ENCODE measurements at places on chromosomes 7 and 10. TPM values are rescaled to one million over a fixed set of nuclear protein-coding genes. Genes with fewer than 3 reads are reported as not detected.

The SVIL gene
- 15.7 TPM for total RNA-seq

The TMEM184A gene
- total RNA-seq = not detected

The ZC3HAV1L gene
- 0.36 TPM for total RNA-seq

The ADRA2A gene
- not detected for total RNA-seq

The TACC2 gene
- not detected for total RNA-seq

The NPFFR1 gene
- total RNA-seq = not detected

The BLNK gene
- 5.2 TPM for total RNA-seq

The TUBB8 gene
- not detected for total RNA-seq

The CYP26C1 gene
- 0.44 TPM for total RNA-seq

The GBX1 gene
- not detected for total RNA-seq

The SSC4D gene
- total RNA-seq = not detected

The ADCY1 gene
- not detected for total RNA-seq

The LBX1 gene
- total RNA-seq = not detected

The FAM237B gene
- not detected for total RNA-seq

DNA sequence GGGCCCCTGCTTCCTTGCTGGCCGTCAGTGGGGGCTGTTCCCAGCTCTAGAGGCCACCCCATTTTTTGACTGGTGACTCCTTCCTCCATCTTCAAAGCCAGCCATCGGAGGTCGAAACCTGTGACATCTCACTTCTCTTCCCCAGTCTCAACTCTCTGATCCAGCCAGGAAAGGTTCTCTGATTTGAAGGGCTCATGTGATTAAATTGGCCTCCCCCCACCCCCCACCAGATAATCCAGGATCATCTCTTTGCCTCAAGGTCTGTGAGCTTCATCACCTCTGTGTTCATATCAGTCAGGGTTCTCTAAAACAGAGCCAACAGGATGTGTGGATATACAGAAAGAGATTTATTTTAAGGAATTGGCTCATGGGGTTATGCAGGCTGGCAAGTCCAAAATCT, 5.6 kb upstream of the RAMP3 start:
- DNase-seq = no peak

DNA sequence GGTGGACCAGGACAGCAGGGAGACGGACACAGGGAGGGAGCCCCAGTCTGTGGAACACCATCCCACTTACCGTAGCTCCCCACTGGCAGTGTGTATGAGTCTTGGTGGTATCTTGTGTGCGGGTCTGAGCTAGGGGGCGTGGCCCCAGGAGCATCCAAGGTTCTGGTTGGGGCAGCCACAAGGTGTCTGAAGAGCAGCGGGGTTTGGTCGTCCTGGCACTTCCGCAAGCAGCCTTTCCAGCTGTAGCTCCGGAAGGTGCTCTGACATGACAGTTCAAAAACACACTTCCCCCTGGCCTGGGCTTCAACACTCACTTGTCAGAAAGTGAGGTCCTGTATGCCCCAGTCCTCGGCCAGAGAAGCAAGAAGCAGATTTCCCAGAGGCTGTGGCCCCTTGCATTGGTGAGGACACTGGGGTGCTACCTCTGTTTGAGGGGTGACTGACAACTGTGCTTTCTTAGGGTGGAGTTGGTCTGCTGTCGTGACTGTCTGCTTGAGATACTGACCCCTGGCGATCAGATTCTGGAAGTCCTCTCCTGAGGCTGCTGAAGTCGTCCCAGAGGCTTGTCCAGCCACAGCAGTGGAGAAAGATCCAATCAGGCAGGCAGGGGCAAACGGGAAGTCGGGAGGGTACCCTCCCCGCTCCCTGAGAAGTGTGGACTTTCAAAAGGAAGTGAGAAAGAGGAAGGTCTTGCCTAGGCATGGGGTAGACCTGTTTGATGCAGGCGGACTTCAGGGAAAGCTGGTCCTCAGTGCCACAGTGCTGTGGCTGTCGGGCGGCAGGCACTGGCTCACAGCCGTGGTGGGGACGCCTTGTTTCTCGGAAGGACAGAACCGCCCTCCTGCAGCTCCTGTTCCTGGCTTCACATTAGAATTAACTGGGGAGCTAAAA, 51.4 kb upstream of the PFKFB3 start:
- DNase-seq = peak; percentile 52

GRCh38 chr10:48496831-48497779, 107.8 kb downstream of the ARHGAP22 start:
- DNase-seq = no peak

DNA sequence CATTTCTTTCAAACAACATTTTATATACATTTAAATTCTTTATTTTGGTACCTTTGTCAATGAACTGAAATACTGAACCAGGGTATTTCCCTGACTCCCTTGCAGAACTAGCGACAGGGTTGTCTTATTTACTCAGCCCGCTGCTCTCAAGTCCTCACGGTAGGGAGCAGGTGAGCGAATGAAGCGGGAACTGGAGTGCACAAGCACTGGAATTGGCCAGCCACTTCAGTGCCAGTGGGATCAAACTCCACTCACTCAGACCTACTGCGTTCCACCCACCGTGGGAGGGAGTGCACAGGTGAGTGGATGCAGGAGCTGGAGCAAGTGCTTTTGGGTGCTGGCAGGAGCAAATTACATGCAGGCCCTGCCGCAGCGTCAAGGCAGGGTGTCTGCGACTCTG, 28.1 kb upstream of the NEUROD6 start:
- no peak for DNase-seq

DNA sequence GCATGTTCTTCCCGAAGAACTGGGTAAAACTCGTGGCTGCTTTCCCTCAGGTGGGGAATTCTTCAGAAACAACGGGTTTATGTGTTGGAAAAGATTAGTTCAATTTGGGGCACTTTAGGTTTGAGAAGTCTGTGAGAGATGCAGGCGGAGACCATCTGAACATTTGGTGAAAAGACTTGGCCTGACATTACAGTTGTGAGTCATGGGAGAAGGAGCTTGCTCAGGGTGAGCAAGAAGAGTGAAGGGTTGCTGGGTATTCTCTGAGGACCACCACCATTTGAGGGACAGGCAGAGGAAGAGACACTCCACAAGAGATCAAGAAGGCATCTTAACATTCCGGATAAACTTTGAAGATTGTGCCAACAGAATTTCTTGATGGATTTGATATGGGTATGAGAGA, 88.6 kb downstream of the PODXL start:
- no peak for DNase-seq

DNA sequence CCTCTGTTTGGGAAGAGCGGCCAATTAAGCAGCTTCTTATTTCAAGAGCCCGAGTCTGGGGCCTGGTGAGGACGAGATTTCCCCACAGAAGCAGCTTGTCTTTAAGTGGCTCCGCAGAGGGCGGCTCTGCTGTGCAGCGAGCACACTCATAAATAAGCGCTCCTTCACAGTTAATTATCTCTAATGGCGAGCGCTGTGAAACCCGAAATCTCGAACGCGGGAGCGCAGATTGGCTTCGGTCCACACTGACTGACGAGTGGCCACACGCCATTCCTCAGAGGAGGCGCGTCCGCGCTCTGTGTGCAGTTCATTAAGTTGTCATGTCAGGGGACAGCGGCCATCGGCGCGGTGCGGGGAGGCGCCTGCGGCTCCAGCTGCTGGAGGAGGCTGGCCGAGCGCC, 560.9 kb downstream of the DNAJB6 start:
- DNase-seq = no peak

- DNase-seq = no peak
Observed at GRCh38 chr7:127486654-127487053, 94.1 kb upstream of the ZNF800 start.

- DNase-seq = peak; percentile 77
Observed at GRCh38 chr7:2019711-2020511, 212.8 kb downstream of the MAD1L1 start.

GRCh38 chr7:149704507-149704906, 68.9 kb downstream of the ZNF467 start:
- DNase-seq = no peak

DNA sequence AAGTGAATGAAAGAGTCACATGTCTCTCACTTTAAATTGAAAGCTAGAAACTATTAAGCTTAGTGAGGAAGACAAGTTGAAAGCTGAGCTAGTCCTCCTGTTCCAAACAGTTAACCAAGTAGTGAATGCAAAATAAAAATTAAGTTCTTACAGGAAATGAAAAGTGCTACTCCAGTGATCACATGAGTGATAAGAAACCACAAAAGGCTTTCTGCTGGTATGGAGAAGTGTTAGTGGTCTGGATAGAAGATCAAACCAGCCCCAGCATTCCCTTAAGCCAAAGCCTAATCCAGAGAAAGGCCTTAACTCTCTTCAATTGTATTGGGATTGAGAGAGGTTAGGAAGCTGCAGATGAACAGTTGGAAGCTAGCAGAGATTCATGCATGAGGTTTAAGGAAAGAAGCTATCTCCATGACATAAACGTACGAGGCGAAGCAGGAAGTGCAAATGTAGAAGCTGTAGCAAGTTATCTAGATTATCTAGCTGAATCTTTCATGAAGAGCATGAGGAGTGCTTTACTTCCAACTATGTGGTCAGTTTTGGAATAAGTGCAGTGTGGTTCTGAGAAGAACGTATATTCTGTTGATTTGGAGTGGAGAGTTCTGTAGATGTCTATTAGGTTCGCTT, 261.6 kb downstream of the MDFIC start:
- DNase-seq = no peak

- no peak for DNase-seq
Observed at GRCh38 chr7:91242097-91242844, 22.0 kb upstream of the FZD1 start.

DNA sequence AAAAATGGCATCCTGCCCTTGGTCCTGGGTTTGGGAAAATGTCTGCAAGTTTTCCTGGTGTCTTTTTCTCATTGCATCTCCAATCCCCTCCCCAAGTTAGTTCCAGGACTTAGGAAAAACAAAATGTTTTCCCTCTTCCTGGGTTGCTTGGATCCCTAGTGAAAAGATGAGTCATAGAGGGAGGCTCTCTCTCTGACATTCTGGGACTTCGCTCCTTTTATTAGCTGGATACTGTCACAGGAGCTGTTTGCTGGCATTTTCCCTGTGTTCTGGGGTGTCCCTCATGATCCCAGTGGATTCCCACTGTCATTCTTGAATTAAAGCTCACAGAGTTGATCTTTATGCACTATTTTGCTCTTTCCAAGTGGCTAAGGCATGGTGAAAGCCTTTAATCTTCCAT, 316.4 kb upstream of the MBL2 start:
- no peak for DNase-seq

GRCh38 chr7:151280388-151281019, 32.0 kb upstream of the SMARCD3 start:
- DNase-seq = no peak

GRCh38 chr10:62634576-62634975, 169.9 kb upstream of the ADO start:
- DNase-seq = no peak

- DNase-seq = no peak
Observed at GRCh38 chr10:12589291-12589690, 239.9 kb downstream of the CAMK1D start.

DNA sequence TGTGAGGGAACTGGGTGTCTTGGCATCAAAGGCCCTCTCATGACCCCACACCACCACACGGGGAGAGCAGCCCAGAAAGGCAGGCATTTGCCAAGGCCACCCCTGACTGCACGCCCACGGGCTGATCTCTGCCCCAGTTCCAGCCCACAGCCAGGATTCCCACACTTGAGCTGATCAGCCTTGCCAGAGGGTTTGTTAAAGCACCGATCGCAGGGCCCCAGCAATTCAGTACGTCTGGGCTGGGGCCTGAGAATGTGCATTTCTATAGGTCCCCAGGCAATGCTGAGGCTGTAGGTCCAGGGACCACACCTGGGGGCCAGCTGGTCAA, 103.9 kb downstream of the TNS3 start:
- no peak for DNase-seq

- no peak for DNase-seq
Observed at GRCh38 chr10:128664729-128665128, 538.5 kb upstream of the MKI67 start.

DNA sequence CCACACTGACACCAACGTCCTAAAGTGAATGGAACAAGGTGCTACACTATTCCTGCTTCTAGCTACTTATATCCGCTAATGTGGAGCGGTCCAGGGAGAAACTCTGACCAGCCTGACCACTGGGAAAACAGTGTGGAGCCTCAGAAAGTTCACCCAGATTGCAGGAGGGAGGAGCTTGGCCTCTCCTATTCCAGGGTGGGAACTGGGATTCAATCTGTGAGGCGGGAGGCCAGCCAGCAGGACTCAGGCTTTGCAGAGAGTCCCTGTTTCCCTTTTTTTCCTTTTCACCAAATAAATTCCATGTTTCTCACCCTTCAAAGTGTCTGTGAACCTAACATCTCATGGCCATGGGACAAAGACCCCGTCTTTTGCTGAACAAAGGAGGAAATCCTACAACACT, 86.4 kb upstream of the SEMA3C start:
- no peak for DNase-seq

DNA sequence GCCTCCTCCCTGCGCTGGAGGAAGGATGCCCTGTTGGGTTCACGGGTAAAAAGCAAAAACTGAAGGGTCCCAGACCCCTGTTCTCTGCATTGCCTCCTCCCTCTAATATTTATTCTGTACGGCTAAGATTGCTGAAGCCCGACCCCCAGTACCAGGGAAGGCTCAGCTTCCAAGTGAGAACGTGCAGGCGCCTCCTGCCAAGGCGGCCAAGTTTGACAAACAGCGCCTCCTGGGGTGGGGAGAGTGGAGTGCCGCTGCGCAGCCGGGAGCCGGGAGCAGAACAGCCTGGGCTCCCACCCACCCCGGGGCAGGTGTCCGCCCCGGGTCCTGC, 4.7 kb upstream of the EBF3 start:
- no peak for DNase-seq

- DNase-seq = no peak
Observed at GRCh38 chr7:135204341-135204749, 7.0 kb downstream of the WDR91 start.

GRCh38 chr7:137904833-137905232, 58.1 kb upstream of the DGKI start:
- DNase-seq = no peak

GRCh38 chr10:61746377-61746776, 83.6 kb downstream of the CABCOCO1 start:
- no peak for DNase-seq

GRCh38 chr7:51031216-51031615, 248.5 kb upstream of the GRB10 start:
- DNase-seq = no peak

DNA sequence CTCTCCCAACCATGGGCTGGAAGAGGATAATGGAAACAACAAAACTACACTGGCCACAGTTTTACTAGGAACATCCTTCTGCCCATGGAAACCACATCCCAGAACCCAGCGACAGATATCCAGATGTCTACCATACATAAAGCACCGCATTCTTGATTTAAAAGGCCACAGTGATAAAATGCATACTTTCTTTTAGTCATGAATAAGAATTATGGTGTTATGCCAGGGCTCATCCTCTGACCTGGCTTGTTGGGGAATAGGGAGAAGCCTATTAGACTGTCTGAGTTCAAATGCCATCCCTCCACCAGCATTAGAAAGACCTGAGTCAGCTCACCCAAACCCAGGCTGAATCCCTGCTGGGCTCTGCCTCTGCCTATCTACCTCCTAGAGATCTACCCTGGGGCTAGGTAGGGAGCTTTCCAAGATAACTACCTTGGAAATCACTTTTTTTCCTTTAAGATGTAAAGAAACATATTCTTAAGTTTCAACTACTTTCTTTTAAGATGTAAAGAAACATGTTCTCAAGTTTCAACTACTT, 5.2 kb downstream of the ABCA13 start:
- no peak for DNase-seq
